ENCODE measurements at places on chromosomes 5 and 9.

DNA sequence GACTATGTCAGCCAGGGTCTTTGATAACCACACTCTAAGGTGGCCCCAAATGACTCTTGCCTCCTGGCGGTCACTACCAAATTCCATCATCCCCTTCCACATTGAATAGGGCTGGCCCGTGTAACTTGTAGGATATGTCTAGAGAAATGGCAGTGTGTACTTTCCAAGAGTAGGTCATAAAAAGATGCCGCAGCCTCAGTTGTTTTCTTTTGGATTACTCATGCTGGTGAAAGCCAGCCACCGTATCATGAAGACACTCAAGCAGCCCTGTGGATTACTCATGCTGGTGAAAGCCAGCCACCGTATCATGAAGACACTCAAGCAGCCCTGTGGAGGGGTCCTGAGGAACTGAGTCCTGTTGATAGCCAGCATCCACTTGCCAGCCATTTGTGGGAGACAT, 172.0 kb upstream of the TBC1D2 start:
- DNase-seq = no peak

- no peak for DNase-seq
Observed at GRCh38 chr5:181263633-181264032, 2.7 kb upstream of the TRIM52 start.

DNA sequence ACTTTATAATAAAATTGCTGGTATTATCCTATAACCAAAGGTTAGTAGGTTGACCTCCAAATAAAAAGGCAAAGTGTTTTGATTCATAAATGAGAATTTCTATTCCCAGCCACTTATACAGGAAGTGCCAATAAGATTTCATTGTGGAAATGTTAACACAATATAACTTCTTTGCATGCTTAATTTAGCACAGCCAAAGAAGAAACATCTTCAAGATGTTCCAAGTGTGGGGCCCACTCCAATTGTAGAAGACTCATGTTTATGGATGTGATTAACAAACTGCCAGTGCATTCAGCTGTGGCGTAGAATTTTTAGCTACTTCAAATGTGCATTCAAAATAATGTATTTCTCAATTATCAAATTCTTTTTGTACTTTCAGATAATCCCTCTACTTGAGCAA, 402.3 kb downstream of the DEPDC1B start:
- DNase-seq = no peak

- DNase-seq = no peak
Observed at GRCh38 chr9:127241354-127241753, 23.2 kb upstream of the GARNL3 start.

DNA sequence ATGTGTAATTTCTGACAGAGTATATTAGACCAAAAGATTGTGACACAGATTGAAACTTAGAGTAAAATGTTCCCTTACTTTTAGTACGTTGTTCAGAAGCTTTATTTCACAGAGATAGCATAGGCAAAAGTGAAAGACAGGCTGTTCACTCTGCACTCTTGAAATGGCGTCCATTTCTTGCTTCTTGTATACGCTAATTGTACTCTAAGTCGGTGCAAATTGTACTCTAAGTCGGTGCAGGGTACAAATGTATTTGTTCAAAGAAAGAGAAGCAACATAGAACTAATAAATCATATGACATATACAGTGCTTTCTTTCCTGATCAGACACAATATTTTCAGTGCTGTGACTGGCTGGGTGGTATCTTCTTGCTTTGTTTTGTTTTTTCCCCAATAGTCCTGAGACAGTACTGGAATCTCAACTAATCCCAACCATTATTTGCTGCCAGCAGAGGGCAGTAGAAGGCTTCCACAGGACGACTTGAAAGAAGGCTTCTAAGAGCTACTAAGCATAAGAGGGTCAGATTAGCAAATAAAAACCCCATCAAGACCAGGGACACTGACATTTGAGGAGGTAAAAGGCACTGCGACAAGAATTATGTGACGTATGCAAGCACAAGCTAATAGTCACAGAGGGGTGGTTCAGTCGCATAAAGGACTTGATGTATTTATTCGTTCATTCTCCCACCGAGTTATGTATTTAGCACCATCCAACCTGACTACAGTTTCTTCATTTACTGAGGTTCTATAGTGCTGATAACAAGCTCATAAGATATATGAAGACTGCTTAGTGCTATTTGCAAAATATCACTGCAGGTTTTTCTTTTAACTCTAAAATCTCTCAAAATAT, 831.8 kb downstream of the TAF11L14 start:
- DNase-seq = no peak

DNA sequence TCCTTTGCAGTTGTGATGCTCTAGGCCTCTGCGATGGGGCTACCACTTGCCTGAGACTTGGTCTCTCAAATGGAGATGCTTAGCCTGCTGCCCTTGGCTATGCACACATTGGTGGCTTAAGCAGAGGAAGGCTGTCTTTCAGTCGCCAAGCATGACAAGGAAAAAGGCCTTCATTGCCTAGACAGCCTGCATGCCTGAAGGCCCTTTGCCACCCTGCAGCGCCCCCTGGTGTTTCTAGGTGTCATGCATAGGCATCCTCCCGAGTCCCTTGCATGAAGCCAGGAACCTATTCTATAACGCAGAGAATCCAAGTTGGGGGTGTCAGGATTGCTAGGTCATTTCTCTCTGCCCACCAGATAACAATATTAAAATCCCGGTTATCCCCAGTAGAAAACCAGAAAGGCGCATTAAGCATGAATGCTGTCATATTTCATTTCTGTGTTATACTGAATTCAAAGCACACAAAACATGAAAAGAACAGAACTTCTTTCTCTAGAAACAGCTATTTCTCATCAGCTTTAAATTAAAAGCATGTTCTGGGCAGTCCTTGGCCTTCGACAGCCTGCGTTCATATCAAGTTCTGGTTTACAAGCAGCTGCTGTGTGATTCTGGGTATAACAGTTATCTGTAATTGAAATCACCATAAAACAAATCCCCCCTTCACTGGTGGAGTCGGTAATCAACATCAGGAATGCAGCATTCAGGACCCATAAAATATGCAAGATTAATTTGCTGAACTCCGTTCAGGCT, 59.7 kb upstream of the TRPC7 start:
- DNase-seq = no peak

Measured in stimulated activated CD4-positive, alpha-beta T cell treated with anti-CD3 and anti-CD28 coated beads, Interleukin-2, amount 100 ng/mL, for 4 hours (primary cell).